Activated naive CD4-positive, alpha-beta T cell treated with anti-CD3 and anti-CD28 coated beads for 36 hours (primary cell): ENCODE measurements at places on chromosomes 13 and 19.

GRCh38 chr19:28475525-28475924 is 737.4 kb downstream of the UQCRFS1 start:
- no peak for DNase-seq
- no peaks in the 10 kb centered on the region for H3K36me3 ChIP-seq
- no peaks in the 10 kb centered on the region for H3K27me3 ChIP-seq
- H3K27ac ChIP-seq: no peak overlapping the region

DNA sequence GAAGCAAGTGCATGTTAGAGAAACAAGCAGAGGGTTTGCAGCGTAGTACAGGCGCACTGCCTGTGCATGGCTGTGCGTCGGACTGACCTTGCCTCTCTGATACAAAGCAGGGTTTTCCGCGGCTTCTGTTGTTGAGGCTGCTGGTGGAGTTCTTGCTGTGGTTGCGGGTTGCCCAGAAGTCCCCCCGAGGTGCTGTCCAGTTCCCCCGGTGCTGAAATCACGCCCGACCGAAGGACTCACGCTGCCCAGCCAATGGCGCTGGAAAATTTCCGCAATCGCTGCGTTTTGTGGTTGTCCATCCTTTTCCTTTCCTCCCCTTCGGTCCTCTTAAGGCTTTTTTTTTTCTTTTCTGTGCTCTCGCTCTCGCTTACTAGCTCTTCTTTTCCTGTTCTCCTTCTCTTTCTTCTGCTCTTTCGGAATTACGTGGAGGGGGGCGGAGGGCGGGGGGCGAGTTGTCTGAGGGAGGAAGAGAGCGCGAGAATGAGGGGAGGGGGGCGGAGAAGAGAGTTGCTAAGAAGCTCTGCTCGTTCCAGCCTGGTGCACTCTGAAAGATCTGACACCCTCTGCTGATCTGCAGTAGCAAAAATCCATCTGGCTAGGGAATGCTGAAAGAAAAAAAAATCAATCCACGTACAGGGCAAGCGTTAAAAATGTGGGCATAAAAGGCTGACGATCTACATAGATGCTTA is at the start of gene SLITRK1:
SLITRK1 (minus strand) TSS at position 558 of the 689 bp plus-strand sequence. CDS start 967 bp downstream, outside the sequence.
- no peaks in the 10 kb centered on the region for H3K36me3 ChIP-seq
- H3K4me3 ChIP-seq: no peak within 1 kb of the TSS
- H3K27me3 ChIP-seq: peaks cover 62% of the 10 kb centered on the region

DNA sequence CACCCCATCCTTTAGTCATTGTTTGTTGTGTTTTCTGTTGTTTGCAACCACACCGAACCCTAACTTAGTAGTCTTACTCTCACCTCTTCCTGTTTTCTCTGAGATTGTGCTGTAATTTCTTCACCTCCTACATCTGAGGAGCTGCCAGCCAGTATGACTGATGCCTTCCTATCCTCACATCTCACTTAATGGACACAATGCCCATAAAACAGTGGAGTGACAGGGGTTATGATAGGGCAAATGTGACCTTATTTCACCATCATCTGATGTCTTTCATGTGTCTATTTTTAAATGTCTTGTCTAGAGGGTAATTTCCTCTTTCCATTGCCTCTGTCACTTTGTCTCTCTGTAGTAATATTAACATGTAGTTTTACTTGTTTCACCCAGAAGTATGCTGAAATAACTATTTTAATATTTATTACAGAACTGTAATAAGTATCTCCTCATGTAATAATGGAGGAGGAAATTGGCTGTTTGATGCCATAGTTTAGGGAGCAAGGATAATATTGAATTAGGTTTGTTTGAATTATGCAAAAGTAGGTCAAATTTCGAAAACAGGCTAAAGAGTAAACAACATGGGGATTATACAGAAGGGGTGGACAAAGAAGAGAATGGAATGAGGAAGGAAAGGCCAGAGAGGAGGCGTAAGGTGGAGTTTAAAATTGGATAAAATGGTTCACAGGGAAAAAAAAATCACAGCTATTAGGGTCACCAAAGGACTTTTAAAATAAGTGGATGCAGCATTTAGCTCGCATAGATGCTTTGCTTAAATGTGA is 103.5 kb upstream of the SPRY2 start:
- no peak overlapping the region for H3K4me3 ChIP-seq
- no peaks in the 10 kb centered on the region for H3K36me3 ChIP-seq
- no peaks in the 10 kb centered on the region for H3K4me1 ChIP-seq
- no peak for DNase-seq

- H3K27me3 ChIP-seq: peaks cover 7% of the 10 kb centered on the region
- no peak overlapping the region for H3K27ac ChIP-seq
- H3K36me3 ChIP-seq: no peaks in the 10 kb centered on the region
Measured at GRCh38 chr13:94031609-94032008, 447.9 kb downstream of the DCT start.
